ENCODE measurements at places on chromosomes 4 and X. TPM values are rescaled to one million over a fixed set of nuclear protein-coding genes. Genes with fewer than 3 reads are reported as not detected.
A peak's percentile ranks its signal among the peaks of the same experiment; 100 is the strongest.

DNA sequence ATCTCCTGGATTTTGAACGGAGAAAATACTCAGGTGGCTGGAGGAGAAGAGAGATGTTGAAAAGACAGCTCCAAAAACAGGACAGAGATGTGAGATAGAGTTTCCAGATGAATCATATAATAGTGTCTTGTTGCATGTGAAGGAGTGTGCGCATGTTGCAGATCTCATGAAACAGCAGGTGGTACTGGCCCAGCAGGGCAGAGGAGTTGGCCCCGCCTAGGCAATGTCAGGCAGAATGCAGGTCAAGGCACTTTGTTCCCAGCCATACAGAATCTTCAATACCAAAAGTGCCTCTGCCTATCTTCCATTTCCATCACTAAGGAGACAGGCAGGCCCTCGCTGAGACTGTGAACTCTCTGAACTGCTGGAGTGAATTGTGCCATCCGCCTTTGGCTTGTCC is 63.9 kb upstream of the FAT1 start:
- no peaks in the 10 kb centered on the region for H3K27me3 ChIP-seq
- DNase-seq, result no peak
- H3K27ac ChIP-seq, result no peak overlapping the region
- H3K4me3 ChIP-seq, result no peak overlapping the region
- H3K36me3 ChIP-seq, result no peaks in the 10 kb centered on the region

DNA sequence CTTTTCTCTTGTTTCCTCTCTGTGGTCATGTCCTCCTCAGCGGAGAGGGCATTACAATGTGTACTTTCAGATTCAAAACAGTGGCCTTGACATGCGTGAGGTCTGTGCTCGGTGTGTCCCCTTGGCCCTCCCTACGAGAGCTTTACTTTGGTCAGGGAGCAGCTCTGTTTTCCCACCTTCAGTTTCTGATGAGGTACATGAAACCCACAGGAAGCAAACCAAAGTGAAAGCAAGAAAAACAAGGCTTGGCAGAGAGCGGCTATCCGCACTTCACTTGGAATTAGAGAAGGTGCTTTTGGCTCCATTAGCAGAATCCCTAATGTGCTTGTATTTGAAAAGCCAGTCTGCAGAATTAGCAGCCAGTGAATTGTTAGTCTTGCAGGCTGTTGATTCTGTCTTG is 19.5 kb upstream of the BOD1L1 start:
- no peaks in the 10 kb centered on the region for H3K27me3 ChIP-seq
- DNase-seq, result no peak
- no peaks in the 10 kb centered on the region for H3K4me1 ChIP-seq

GRCh38 chrX:41475191-41475590 is 28.0 kb downstream of the NYX start:
- H3K4me3 ChIP-seq, result no peak overlapping the region
- DNase-seq, result no peak
- H3K27ac ChIP-seq, result no peak overlapping the region
- H3K27me3 ChIP-seq, result no peaks in the 10 kb centered on the region
- H3K36me3 ChIP-seq, result no peaks in the 10 kb centered on the region

GRCh38 chrX:134368126-134368525 is 91.8 kb upstream of the HPRT1 start:
- no peak overlapping the region for H3K4me3 ChIP-seq
- H3K4me1 ChIP-seq, result no peaks in the 10 kb centered on the region
- H3K27ac ChIP-seq, result no peak overlapping the region
- no peaks in the 10 kb centered on the region for H3K27me3 ChIP-seq
- H3K36me3 ChIP-seq, result no peaks in the 10 kb centered on the region

DNA sequence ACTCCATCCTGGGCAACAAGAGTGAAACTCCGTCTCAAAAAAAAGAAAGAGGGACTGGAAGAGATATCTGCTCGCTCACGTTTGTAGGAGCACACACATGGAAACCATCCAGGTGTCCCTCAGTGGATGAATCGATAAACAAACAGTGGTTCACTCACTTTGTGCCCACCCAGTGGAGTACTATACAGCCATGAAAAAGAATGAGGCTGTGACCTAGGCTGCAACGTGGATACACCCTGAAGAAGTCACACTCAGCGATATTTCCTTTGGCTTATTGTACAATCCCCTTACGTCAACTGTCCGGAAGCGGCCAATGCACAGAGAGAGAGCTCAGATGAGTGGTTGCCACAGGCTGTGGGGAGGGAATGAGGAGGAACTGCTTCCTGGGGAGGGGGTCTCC is 82.3 kb upstream of the PPP2R3B start:
- H3K4me1 ChIP-seq, result no peaks in the 10 kb centered on the region
- H3K27me3 ChIP-seq, result no peaks in the 10 kb centered on the region
- no peak overlapping the region for H3K4me3 ChIP-seq
- DNase-seq, result no peak
- H3K27ac ChIP-seq, result no peak overlapping the region

GRCh38 chr4:24630937-24631336 is 46.6 kb upstream of the DHX15 start:
- no peak overlapping the region for H3K27ac ChIP-seq
- no peaks in the 10 kb centered on the region for H3K36me3 ChIP-seq
- H3K4me3 ChIP-seq, result no peak overlapping the region
- no peaks in the 10 kb centered on the region for H3K4me1 ChIP-seq
- DNase-seq, result no peak

DNA sequence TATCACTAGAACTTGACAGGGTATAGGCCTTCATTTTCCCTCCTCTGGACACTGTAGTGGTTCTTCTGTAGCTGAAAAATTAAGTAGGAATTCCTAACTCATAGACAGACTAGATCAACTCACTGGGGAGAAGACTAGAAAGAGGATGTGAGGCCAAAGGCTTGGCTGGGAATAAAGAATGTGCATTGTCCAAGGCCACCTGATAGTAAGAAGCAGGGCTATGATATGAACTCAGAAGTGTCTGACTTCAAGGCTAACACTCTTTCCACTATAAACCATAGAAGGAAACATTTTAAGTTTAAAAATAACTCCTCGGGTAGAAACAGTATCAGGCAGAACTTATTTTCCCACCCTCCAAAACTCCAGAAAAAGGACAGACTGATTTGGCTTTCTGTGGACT is 346.6 kb downstream of the OPHN1 start:
- no peaks in the 10 kb centered on the region for H3K36me3 ChIP-seq
- H3K27me3 ChIP-seq, result no peaks in the 10 kb centered on the region
- no peak for DNase-seq
- no peaks in the 10 kb centered on the region for H3K4me1 ChIP-seq
- H3K27ac ChIP-seq, result no peak overlapping the region

- DNase-seq, result no peak
- H3K27me3 ChIP-seq, result no peaks in the 10 kb centered on the region
- no peak overlapping the region for H3K27ac ChIP-seq
- no peak overlapping the region for H3K4me3 ChIP-seq
These were observed 36.9 kb downstream of the ANXA10 start for GRCh38 chr4:168129046-168129772.

Gene DCAF12L2
- total RNA-seq, result not detected

Gene HERC5
- 11.2 TPM for total RNA-seq

DNA sequence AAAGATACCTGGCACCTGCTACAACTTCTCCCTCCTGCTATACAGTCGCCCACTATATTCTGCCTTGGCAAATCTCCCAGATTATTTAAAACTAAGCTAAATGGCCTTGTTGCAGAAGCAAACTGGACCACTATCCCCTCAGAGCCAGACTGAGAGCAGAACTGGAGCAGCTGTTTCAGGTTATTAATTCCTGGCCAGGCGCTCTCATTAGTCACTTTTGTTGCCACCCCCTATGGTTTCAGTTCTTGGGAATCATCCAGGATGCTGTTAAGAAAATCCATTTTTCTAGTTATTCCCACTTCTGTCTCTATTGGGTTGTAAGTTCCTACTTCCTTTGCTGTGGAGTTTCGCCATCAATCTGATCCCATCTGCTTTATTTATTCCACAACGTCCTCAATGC is 30.1 kb downstream of the ADGRA3 start:
- no peak overlapping the region for H3K4me3 ChIP-seq
- H3K36me3 ChIP-seq, result no peaks in the 10 kb centered on the region
- DNase-seq, result no peak
- no peaks in the 10 kb centered on the region for H3K4me1 ChIP-seq

Gene CDKL5
- 17.8 TPM for total RNA-seq

Gene FRAS1
- 3.9 TPM for total RNA-seq

Gene TMPRSS11B
- not detected for total RNA-seq

DNA sequence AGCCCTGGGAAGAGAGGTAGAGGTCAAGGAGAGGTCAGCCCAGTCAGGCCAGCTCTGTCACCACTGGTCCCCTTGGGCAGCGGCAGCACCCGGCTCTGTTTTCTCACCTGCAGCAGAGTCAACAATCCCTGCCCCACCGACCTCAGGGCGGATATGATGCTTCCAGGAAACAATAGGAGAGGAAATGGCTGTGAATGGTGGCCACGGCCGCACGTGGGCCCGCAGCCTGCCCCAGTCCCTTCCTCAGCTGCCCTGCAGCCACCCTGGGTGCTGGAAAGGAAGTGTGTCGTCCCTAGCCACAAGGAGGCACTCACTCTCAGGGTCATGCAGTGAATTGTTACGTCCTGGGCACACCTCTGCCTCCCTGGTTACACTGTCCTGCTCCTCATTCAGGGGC is 92.5 kb upstream of the ENPP6 start:
- H3K27ac ChIP-seq, result no peak overlapping the region
- H3K4me1 ChIP-seq, result no peaks in the 10 kb centered on the region
- no peaks in the 10 kb centered on the region for H3K27me3 ChIP-seq
- peak; percentile 74 for DNase-seq
- H3K4me3 ChIP-seq, result no peak overlapping the region
- no peaks in the 10 kb centered on the region for H3K36me3 ChIP-seq

DNA sequence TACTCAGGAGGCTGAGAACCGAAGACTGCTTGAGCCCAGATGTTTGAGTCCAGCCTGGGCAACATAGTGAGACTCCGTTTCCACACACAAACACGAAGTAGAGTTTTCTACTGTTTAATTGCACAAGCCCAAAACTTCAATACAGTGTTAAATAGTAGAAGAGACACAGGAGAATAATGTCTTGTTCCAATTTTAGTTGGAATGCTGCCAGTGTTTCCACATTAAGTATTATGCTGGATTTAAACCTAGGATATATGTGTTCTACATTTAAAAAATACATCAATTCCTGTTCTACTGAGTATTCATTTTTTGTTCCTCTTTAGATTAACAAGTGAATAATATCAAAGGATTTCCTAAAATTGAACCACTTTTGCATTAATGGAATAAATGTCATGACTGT is 91.3 kb downstream of the LCORL start:
- no peaks in the 10 kb centered on the region for H3K27me3 ChIP-seq
- no peak overlapping the region for H3K4me3 ChIP-seq
- no peak overlapping the region for H3K27ac ChIP-seq
- no peaks in the 10 kb centered on the region for H3K36me3 ChIP-seq
- no peak for DNase-seq

Gene PSMD10
- 36.6 TPM for total RNA-seq

- no peak overlapping the region for H3K27ac ChIP-seq
- no peak overlapping the region for H3K4me3 ChIP-seq
- no peaks in the 10 kb centered on the region for H3K36me3 ChIP-seq
- no peaks in the 10 kb centered on the region for H3K4me1 ChIP-seq
- no peaks in the 10 kb centered on the region for H3K27me3 ChIP-seq
These were observed 218.7 kb upstream of the SPOCK3 start for GRCh38 chr4:167452922-167453430.

DNA sequence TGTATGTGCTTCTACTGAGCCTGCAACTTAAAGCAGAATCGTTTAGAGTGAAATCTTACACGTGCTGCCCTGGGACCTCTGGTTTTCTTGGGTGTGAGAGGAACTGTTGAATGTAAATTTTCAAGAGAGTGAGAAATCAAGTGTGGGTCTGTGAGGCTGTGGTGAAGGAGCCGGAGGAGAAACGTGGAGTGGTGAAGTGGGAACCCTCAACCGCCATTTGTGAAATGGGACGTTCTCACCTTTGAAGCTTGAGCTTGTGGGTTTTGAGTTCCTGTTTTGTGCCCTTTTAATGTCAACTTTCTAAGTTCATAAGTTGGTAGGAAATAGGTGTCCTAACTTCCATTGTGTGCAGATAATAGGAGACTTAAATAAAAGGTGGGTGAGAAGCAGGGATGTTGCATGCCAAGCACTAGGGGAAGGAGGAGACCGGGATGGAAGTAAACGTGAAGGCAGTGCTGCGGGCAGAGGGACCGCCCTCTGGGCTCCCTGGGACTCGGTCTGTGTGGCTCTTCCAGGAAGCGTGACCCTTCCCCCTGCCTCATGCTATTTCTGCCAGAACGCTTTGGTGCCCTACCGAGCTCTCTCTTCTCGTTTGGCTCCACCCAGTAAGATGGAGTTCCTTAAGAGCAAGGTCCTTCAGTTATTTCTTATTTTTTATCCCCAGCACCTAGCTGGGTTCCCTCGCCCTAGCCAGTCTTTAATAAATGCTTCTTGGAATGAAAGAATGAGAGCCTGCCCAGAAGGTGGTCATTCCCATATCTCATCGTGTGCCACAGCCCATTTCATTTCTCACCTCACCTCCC is 56.0 kb downstream of the TMEM131L start:
- H3K4me1 ChIP-seq, result peaks cover 22% of the 10 kb centered on the region
- H3K4me3 ChIP-seq, result no peak overlapping the region
- H3K27ac ChIP-seq, result no peak overlapping the region
- DNase-seq, result no peak
- no peaks in the 10 kb centered on the region for H3K27me3 ChIP-seq

DNA sequence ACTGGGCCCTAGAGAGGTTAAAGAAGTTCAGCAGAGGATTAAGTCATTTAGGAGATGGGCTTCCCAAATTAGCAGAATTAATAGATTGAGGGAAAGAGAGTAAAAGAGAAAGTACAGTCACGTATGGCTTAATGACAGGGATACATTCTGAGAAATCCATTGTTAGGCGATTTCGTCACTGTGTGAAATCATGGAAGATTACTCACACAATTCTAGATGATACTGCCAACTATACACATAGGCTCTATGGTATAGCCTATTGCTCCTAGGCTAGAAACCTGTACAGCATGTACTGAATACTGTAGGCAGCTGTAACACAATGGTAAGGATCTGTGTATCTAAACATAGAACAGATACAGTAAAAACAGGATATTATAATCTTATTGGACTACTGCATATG is 180.6 kb downstream of the RNF150 start:
- no peaks in the 10 kb centered on the region for H3K4me1 ChIP-seq
- no peaks in the 10 kb centered on the region for H3K36me3 ChIP-seq
- H3K4me3 ChIP-seq, result no peak overlapping the region
- no peak for DNase-seq
- no peak overlapping the region for H3K27ac ChIP-seq

DNA sequence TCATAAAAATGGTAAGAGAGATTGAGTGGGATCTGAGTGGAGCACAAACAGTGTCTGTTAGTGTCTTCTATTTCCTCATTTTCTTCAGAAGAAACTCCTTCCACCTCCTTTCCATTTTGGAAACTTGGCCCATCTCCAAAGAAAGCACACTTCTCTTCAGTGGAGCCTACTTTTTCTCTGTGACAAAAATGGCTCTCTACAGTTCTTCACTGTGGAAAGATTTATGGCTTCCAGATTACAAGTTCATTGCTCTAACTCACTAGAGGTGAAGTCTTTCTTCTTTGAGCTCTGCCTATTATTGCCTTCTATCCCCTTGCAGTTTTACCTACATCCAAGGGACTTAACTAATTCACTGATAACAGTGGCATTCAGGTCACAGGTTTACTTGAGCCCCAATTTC is 325.8 kb downstream of the ANTXR2 start:
- H3K4me1 ChIP-seq, result no peaks in the 10 kb centered on the region
- no peaks in the 10 kb centered on the region for H3K36me3 ChIP-seq
- no peak for DNase-seq
- H3K27me3 ChIP-seq, result no peaks in the 10 kb centered on the region

Gene GPR82
- 0.74 TPM for total RNA-seq
